Spinal cord (tissue), 10 donors: ENCODE measurements at places on chromosomes 12 and 14. TPM values are rescaled to one million over a fixed set of nuclear protein-coding genes. Genes with fewer than 3 reads are reported as not detected.

DNA sequence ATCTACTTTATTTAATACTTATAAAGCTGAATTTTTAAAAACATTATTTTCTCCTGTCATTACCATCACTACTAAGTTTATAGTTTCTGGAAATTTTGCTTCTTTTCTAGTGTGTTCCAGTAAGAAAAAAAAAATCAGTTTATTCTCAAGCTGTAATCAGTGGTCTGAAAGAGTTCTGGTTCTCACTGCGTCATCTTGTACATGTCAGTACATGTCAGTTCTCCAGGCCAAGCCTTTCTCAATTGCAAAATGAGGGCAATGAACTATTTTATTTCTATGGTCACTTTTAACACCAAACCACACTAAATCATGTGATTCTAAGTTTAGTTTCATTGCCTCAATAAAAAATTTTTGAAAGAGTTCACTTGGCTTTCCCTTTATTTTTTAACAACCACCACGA, 468.9 kb upstream of the LRFN5 start:
- no peaks in the 10 kb centered on the region for H3K36me3 ChIP-seq
- no peak overlapping the region for H3K27ac ChIP-seq
- no peaks in the 10 kb centered on the region for H3K27me3 ChIP-seq
- no peaks in the 10 kb centered on the region for H3K4me1 ChIP-seq
- H3K4me3 ChIP-seq = no peak overlapping the region
- DNase-seq = no peak

DNA sequence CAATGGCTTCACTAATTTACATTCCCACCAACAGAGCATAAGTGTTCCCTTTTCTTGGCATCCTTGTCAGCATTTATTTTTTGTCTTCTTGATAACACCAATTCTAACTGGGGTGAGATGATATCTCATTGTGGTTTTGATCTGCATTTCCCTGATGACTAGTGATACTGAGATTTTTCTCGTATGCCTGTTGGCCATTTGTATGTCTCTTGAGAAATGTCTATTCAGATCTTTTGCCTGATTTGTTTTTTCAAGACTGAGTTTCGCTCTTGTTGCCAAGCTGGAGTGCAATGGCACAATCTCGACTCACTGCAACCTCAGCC, 4.7 kb upstream of the PLD4 start:
- H3K36me3 ChIP-seq = no peaks in the 10 kb centered on the region
- H3K27ac ChIP-seq = no peak overlapping the region
- H3K4me1 ChIP-seq = no peaks in the 10 kb centered on the region
- no peak for DNase-seq
- H3K4me3 ChIP-seq = no peak overlapping the region
- H3K27me3 ChIP-seq = peaks cover 2% of the 10 kb centered on the region

- peaks cover 5% of the 10 kb centered on the region for H3K4me1 ChIP-seq
- H3K4me3 ChIP-seq = no peak overlapping the region
- no peak for DNase-seq
- no peak overlapping the region for H3K27ac ChIP-seq
Measured at GRCh38 chr14:75989134-75989533, 3.6 kb downstream of the IFT43 start.

- H3K4me1 ChIP-seq = peaks cover 23% of the 10 kb centered on the region
- no peak overlapping the region for H3K27ac ChIP-seq
- peaks cover 13% of the 10 kb centered on the region for H3K27me3 ChIP-seq
- peaks cover 13% of the 10 kb centered on the region for H3K36me3 ChIP-seq
- no peak overlapping the region for H3K4me3 ChIP-seq
Measured at GRCh38 chr14:99649219-99649618, 4.3 kb downstream of the HHIPL1 start.

Gene NELL2
- 149 TPM for polyA plus RNA-seq

DNA sequence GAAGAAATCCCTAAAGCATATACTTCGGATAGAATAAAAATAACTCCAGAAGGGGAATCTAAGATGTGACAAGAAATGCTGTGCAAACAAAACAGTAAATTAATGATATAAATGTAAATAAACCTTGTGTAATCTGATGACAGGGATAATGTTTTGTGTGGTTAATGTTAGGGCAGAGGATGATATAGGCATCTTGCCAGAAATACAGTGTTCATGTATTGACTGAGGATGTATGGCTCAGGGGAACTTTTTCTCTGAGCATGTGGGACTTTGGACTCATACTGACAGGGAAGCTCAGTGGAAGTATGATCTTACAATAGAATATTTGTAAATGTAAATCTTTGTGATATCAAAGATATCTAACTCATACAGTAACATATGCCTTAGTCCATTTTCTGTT, 420.2 kb downstream of the TMTC2 start:
- H3K36me3 ChIP-seq = no peaks in the 10 kb centered on the region
- DNase-seq = no peak
- H3K4me3 ChIP-seq = no peak overlapping the region
- H3K27ac ChIP-seq = no peak overlapping the region
- no peaks in the 10 kb centered on the region for H3K4me1 ChIP-seq

Gene CFAP54
- polyA plus RNA-seq = 6.0 TPM
